ENCODE measurements at places on chromosomes 4 and X.
A peak's percentile ranks its signal among the peaks of the same experiment; 100 is the strongest.

GRCh38 chr4:170005472-170005871 lies 20.7 kb downstream of the MFAP3L start:
- DNase-seq: no peak

DNA sequence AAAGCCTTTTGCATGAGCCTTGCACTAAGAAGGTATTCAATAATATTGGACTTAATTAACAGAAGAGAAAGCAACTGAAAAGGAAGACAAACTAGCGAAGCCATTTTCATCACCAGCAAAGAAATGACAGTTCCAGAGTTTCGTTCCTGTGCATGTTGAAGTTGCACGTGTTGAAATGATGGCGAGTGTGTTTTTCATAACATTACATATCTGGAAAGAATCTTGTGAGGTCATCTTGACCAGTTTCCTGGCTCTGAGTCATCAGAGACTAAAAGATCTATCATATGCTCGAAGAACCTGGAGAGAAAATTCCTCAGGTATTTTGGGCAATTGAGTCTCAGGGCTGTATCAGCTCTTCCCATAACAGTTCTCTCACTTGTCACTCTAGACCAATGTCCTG lies 106.2 kb upstream of the MAML3 start:
- DNase-seq: no peak

GRCh38 chr4:1376841-1377605 lies 29.2 kb downstream of the NKX1-1 start:
- no peak for DNase-seq

DNA sequence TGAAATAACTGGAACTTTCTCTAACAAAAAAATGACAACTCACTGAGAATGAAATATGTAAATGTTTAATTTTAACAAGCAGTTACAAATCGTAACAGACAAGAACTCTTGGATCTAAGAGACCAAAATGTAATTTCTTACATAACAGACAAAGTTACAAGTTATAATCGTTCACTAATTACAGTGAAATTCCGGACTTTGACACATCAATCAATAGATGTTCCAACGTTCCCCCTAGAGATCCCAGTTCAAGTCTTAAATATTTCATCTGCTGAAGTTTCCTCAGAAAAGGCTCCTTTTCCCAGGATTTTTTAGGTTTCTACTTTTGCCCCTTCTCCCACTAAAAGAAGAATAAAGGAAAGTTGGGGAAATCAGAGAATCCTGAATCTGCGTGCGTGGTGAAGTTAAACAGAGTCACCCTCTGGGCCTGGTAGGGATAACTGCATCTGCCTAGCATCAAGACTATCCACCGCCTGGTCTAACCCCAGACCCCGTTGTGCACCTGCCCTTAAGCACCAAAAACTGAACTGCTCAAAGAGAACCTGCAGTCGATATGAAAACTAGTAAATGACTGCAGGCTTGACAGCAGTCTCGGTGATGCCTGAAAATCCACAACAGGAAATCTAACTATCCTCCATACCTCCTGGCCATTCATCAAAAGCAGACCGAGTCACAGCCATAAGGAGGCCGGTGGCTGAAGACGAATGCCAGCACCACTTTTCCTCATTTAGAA lies 2.3 kb downstream of the IRF2 start:
- peak; percentile 26 for DNase-seq

DNA sequence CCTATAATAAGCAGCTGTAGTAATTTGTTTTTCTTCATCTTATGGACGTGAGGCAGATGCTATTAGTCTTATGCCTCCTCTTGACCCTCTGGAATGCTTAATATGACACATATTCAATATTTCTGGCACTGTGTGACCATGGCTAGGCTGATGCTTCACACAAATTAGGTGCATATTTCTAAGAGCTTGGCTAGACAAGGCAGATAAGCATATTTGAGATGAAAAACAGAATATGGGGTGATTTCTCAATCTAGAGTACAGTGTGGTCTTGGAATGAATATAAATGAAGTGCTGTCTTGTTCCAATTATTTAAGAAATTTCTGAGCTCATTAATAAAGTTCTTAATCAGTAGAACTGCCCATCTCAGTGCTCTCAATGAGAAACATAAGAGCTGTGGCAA lies 156.2 kb downstream of the NPNT start:
- no peak for DNase-seq

GRCh38 chrX:11609109-11609508 lies 56.6 kb downstream of the ARHGAP6 start:
- no peak for DNase-seq

GRCh38 chrX:15492469-15492868 lies 664 bp downstream of the PIR start:
- DNase-seq: no peak

DNA sequence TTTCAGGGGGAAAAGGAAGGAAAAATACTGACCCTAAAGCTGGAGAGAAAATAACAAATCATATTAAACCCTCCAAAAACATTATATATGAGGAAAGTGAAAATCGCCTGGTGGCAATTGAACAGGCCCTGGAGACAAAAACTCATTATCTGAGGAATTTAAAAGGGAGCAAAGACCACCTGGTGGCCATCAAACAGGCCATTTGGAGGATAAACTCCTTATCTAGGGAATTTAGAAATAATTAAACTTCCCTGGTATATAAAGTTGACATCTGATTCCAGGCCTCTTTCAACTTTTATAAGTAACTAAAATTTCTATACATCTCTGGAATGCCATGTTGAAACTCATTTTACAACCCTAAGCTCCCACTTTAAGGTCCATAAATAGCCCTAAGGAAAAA lies 35.2 kb downstream of the CHM start:
- no peak for DNase-seq

DNA sequence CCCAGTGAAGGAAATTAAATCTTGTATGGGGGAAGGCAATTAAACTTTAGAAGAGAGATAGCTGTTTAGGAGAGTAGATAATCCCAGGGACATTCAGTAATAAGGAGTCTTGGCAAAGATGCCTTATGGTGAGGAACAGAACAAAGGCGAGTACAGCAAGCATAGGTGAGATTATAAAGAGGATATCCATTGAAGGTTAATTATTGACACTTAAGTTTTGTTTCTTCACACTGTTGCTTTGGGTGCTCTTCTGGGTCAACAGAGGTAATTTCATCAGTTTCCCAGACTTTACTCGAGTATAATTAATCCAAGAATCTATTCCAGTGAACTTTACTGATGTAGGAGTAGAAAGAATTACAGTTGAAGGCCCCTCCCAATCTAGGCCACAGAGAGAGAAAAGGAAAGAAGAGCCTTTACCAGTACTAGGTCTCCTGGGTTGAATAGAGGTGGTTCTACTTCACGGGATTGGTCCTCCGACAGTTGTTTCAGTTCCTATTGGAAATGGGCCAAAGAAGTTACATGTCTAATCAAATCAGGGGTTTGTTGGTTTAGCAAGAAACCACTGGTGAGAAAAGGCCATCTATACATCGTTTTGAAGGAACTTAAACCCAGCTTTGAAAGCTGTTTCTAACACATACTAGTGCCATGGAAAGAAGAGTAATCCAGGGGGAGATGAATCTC lies 27.2 kb downstream of the EPGN start:
- DNase-seq: no peak
